Stimulated activated naive CD4-positive, alpha-beta T cell treated with Interleukin-2 at 50 U/mL for 16 hours (primary cell): ENCODE measurements at places on chromosomes 16 and 17.

DNA sequence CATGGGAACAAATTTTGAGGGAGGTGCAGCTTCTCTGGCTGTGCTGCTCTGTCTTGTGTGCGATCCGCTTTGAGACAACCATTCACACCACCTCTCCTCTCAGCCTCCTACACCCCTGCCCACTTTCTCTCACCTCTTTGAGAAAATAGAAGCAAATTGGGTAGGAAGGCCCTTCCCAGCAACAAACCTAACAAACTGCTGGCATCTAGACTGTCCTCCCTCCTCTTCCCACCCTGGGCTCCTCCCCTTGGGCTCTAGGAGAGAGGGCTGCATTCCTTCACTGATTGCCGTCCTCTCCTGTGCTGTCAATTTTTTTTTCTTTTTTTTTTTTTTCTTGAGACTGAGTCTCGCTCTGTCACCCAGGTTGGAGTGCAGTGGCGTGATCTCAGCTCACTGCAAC, 13.5 kb downstream of the CDIPT start:
- DNase-seq = no peak

DNA sequence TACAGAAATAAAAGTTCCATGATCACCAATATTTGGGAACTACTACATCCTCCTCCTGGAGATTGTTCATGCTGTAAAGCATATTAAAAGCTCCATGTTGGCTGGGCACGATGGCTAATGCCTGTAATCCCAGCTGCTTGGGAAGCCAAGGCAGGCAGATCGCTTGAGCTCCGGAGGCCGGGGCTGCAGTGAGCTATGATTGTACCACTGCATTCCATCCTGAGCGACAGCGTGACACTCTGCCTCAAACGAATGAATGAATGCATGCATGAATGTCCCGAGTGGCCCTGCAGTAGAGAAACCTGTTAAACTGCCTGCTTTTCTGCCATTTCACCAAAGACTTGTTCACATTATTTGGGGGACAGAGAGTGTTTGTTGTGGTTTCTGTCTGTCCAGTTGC, 15.0 kb downstream of the CNEP1R1 start:
- DNase-seq = no peak

- DNase-seq = no peak
These were observed 594 bp upstream of the SLC22A31 start for GRCh38 chr16:89200850-89201411.

DNA sequence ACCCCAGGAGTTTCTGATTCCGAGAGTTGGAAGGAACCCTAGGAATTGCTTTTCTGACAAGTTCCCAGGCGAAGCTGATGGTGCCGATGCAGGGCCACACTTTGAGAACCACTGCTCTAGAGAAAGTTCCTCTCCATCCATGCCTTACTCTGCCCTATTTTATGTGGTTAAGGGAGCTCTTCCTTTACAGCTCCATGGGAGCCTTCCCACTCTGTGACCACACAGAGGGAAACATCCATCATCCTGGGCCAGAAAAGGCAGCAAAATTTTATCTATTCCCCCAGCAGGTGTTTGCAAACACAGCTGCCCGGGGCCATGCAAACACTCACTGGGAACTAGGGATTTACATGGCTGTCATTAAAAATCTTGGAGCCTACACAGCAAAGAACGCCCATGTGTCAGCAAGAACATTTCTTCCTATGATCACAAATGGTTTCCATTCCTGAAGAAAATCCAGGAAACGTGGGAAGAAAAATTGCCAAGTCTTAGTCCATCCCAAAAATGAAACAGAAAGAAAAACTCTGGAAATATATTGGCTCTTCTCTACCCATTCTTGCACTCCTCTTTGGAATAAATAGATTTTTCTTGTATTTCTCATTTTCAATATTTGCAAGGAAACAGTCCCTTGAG, 252.7 kb downstream of the PMP22 start:
- no peak for DNase-seq

DNA sequence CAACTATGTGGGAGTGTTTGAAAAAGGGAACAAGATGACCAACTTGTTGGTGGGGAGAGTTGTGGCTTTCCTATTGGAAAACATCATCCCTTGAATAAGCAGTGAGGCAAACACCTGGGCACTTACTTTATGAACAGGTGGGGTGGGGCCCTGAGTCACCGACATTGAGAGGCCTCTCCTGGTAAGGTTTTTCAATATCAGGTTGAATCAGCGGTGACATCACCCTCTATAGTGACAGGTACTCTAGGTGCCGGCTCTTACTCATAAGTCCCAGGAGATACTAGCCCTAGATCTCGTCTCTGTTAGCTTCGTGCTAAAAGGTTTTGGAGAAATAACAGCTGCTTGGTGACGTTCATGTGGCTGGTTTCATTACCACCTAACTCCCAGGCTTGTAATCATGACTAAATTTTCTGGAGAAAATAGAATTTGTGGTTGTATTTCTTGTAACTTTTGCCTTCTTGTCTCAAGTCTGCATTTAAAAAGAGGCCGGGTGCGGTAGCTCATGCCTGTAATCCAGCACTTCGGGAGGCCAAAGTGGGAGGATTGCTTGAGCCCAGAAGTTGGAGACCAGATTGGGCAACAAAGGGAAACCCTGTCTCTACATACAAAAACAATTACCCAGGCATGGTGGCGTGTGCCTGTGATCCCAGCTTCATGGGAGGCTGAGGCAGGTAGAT, 19.3 kb downstream of the CDH1 start:
- DNase-seq = peak; percentile 73

DNA sequence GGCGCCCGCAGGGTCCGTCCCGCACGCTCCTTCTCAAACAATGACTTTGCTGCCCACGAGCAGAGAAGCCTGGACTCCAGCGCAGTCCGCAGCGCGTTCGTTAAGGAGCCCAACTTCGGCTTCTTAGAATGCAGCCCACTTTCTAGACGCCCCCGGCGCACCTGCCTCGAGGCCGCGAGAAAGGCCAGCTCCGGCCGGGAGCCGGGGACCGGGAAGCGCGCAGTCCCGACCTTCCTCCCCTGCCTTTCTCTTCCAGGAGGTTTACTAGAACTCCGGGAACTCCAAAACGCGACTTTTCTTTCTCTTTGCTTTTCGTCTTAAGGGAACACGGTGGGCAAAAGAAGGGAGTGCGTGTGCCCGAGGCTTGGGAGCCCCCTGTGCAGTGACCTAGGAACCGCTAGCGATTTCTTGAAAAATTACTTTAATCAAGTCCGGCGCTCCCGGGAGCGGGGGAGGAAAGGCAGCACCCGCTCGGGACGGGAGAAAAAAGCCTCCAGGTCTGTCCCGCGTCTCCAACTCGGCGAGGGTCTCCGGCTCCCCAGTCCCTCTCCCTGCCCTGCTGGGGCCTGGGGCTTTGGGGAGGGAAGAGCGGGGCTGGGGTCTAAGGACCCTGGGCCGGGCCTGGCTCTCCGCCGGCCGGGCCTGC, 2.6 kb downstream of the HNF1B start:
- DNase-seq = no peak

DNA sequence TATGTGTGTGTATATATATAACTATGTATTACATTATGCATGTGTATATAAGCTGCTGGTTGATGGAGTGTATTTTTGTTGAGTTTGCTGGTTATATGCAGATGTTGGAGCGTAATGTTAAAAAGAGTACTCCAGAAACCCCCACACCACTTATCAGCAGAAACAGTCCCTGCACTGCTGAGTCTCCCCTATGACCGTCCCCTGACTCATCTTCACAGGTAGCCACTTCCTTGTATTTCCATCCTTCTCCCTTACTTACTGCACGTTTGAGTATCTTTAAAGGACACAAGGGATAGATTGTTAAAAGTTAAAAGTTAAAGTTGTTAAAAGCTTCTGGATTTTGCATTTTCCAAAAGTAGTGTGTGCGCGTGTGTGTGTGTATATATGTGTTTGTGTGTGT, 853.9 kb upstream of the EEF2KMT start:
- DNase-seq = no peak

DNA sequence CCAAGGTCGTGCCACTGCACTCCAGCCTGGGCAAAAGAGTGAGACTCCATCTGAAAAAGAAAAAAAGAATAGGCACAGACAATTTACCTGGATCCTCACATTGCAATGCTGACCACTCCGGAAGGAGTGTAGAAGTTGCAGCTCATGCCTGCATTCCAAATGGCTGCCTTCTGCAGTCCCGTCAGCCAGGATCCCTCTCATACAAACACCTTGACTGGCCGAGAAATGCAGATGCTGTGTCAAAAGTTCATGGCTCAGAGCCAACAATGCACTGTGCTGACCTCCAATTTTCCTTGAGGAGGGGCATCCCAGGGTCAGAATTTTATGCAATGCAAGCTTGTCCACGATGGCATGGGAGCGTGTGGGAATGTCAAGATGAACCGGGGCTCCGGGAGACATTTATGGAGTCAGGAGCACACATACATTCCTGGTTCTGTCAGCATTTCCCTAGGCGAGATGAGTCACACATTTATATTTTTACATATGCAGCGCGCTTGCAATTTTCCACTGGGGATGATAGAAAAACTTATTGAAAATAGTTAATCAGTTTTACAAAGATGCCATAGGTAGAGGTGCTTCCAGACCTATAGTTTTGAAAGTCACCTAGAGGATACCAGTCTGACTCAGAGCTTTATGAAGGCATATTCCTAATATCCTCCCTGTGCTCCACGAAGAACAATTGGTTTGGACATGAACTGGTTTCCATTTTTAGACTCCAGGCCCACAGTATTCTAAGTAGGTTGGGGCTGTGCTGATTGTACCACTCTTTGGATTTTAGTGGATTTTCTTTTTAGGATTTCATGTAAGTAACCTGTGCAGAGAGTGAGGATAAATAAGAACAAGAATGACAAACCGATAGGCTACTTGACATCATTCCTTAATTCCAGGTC, 614.6 kb downstream of the MAF start:
- DNase-seq = no peak

DNA sequence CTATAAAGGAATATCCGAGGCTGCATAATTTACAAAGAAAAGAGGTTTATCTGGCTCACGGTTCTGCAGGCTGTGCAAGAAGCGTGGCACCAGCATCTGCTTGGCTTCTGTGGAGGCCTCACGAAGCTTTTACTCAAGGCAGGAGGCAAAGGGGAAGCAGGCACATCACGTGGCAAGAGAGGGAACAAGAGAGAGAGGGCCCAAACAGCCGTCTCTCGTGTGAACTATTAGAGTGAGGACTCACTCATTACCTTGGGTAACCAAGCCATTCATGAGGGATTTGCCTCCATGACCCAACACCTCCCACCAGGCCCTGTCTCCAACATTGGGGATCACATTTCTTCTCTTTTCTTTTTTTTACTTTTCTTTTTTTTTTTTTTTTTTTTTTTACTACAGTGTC, 7.5 kb upstream of the ALKBH5 start:
- no peak for DNase-seq

DNA sequence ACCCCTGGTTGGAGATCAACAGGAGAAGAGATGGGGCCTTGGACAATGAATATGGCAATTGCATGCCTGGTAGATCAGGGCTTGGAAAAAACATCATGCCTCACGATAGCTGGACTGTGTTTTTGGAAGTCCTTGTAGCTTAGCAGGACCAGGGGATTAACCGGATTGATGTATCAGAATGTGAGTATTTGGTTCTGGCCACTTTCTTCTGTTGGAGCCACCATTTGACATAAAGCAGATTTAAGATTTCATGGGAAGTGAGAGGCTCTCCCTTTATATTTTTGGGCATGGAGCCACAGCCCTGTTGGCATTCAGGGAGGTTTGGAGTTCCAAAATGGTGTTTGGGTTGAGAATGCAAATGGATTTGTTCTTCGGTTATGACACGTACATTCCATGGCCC, 424.7 kb upstream of the MAF start:
- no peak for DNase-seq
